ENCODE measurements at places on chromosomes 6 and 20.

- no peak for DNase-seq
Measured at GRCh38 chr20:39813190-39813829, 851.2 kb downstream of the DHX35 start.

- DNase-seq: no peak
Measured at GRCh38 chr6:154951345-154952200, 43.5 kb upstream of the TIAM2 start.

DNA sequence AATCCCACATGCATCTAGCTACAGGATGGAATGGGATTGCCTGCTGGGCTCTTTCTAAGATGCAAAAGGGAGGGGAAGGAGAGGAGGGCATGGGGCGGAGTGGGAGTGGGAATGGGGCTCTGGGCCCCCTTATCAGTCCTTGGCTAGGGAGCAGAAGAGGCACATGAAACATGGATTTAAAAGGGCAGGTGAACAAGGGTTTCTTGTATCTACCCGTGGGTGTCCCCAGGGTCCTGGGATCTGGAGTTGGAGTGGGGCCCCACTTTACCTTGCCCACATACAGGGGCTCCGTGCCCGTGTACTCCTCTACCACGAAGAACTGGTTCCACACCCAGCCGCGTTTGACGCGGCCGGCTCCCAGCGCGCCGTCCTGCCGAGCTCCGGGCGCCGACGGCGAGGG lies 57.5 kb downstream of the CDH22 start:
- DNase-seq: no peak

DNA sequence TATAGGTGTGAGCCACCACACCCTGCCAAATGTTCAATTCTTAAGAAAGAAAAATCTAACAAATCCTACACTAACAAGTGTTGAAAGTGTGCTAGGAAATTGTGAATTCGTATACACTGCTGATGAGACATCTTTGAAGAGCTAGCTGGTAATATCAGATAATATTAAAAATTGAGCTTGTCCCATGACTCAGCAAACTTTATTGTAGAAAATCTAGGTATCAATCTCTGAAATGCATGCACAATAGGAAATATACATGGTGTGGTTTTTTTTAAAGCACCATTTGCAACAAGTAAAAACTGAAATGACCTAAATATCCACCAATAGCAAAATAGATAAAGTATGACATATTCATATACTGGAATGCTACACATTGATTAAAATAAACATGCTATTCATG lies 110.1 kb upstream of the NXT1 start:
- DNase-seq: no peak

- DNase-seq: no peak
Measured at GRCh38 chr20:50409495-50409894, 100.7 kb upstream of the PTPN1 start.

GRCh38 chr20:3349786-3350185 lies 57.7 kb downstream of the DNAAF9 start:
- no peak for DNase-seq

DNA sequence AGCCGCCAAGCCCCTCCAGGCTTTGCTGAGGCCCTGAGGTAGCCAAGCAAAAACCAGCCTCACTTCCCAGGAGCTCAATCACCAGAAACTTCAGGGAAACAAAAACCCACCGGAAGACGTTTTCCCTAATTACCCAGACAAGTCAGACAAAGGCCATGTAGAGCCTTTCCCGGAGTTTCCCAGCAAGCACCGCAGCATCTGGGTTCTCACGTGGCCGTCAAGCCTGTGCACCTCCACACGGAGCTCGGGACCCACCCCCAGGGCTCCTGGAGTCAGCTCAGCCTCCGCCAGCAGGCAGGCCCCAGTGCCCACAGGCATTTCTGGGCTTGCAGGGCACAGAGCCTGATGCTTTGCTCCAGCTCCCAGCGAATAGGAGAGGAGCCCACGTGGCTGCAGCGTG lies 10.1 kb upstream of the MRGBP start:
- no peak for DNase-seq
